ENCODE measurements at places on chromosomes 1 and 21.

DNA sequence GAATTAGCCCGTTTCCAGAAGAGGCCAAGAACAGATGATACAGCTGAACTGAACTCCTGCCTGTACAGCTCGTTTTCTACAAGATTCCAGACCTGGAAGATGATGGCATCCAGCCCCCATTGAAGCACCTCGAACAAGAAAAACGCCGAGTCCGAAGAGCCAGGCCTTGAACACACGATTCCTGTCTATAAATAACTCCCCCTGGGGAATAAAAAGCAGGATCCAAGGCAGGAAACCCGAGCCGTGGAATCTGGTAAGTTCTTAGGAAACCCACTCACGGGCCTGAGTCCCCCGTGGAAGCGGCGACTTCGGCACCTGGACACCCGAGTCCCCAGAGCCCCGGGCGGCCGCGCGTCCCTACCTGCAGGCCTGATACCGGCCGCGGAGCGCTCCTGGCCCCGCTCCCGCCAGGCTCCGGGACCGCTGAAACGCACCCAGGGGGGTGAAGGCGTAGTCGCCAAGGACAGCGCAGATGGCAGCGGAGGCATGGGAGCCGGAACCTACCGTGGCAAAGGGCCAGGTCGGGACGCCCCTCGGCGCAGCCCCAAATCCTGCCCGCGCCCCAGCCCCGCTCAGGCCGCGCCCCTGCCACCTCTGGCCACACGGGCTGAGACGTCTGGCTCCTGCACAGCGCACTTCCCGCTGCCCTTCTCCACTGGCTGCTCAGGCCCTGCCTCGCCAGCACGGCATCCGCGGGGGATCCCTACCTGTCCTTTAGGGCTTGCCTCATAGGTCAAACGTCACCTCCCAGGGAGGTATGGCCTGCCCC lies 14.0 kb upstream of the HLCS start:
- no peak for DNase-seq

DNA sequence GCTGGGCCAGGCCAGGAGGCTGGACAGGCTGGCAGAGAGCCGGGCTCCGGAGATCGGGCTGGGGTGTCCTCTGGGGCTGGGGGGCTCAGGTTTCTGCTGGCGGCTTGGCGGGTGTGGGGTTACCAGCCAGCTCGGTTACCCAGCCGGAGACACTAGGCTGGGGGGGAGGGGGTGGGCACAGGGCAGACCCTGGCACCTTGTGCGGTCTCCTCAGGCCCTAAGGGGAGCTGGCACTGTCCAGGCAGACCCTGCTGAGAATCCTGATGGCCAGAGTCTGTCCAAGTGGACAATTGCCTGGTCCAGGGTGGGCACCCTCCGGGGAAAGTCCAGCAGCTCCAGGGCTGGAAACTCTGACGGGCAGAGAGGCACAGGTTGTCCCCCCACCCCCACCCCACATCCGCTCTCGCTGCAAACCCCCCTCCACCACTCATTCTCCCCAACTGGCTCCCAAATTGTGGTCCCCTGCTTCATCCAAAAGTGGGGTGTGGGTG lies 6.7 kb downstream of the ZBTB7B start:
- DNase-seq, result no peak

- peak; percentile 30 for DNase-seq
Measured at GRCh38 chr1:23980728-23981070, 572 bp upstream of the SRSF10 start.

- DNase-seq, result no peak
Measured at GRCh38 chr1:41536361-41536802, 51.9 kb upstream of the EDN2 start.

DNA sequence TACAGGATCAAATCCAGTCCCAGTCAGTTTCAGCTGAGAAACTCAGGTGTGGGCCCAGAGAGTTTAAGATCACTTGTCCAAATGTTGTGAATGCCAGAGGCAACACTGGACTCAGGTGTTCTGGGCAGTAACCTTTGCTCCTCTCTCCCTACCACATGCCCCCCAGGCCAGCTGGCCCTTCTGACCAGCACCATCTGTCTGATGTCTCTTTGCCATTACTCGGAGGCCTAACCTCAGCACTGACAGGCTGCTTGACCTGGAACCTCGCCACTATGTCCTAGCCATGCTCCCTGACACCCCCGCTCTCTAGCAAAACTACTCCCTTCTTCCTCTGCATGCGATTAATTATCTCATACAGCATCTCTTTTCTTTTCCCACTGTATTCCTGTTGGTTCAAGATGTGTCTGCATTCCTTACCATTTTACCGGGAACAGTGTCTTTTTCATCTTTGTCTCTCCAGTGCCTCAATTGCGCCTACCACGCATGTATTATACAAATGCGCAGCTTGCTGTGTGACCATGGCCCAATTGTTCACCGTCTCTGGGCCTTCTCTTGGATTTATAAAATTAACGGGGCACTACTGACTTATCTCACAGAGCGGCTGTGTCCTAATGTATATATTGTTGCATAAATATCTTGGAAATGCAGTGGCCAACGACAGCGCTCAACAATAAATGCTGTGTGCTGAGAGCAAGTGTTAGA lies 159.5 kb upstream of the IRF2BP2 start:
- no peak for DNase-seq

GRCh38 chr1:200654660-200655059 lies 15.0 kb downstream of the DDX59 start:
- DNase-seq, result no peak

- no peak for DNase-seq
Measured at GRCh38 chr1:60672449-60672848, 409.9 kb upstream of the NFIA start.

GRCh38 chr1:71231751-71232150 lies 150.9 kb upstream of the ZRANB2 start:
- no peak for DNase-seq

DNA sequence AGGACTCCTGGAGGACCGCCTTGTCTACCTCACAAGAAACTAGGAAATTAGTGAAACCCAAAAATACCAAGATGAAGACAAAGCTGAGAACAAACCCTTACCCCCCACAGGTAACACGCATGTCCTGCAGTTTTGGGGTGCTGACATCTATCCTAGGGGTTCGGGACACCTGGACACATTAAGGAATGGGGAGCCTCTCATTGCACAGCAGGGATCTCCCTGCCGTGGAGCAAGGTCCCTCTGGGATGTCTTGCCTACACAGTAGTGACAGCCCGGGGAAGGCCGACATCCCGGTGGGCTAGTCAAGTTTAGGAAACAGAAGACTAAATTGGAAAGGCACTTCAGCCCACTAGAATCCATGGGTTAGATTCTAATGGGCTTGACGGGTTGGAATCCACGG lies 44.5 kb downstream of the SIM2 start:
- DNase-seq, result no peak

Measured in stimulated activated CD4-positive, alpha-beta T cell treated with anti-CD3 and anti-CD28 coated beads, Interleukin-4, amount 100 ng/mL, for 4 hours (primary cell).